ENCODE measurements at places on chromosomes 2 and 18.
A peak's percentile ranks its signal among the peaks of the same experiment; 100 is the strongest.

GRCh38 chr18:49101236-49101635 is 150.5 kb upstream of the SMAD7 start:
- no peak for DNase-seq

DNA sequence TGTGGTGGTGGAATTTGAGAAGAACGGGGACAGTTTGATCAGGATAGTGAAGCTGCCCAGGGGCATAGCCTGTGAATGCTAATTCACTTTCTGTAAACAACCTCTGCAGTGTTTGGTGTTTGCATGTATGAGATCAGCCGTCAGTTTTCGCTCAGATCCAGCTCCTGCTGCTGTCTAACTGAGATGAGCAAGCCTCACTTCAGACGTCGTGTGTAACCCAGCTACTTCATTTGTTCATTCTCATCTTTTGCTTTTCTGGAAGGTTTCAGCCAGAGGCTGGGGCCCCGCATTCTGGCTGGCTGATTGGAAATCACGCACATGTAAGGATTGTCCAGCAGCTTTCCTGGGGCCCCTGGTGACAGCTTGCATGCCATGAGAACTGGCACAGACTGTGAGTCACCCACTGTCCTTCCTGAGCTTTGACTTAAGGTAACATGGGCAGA is 48.9 kb downstream of the LDLRAD4 start:
- no peak for DNase-seq

DNA sequence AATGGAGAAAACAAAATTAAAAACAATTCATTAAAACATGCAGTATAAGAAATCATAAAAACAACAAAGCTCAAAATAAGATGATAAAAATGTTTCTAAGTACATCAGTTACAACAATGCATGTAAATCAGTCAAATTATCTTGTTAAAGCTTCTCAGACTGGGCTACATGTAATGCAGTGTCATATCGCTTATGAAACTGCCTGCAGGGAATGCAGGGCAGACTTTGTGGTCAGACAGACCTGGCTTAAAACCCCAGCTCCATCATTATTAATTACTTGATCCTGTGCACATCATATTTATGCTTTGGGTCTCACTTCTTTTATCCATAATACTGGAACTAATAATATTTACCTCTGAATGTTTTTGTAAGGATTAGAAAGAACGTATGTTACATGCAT is 74.6 kb downstream of the PID1 start:
- no peak for DNase-seq

DNA sequence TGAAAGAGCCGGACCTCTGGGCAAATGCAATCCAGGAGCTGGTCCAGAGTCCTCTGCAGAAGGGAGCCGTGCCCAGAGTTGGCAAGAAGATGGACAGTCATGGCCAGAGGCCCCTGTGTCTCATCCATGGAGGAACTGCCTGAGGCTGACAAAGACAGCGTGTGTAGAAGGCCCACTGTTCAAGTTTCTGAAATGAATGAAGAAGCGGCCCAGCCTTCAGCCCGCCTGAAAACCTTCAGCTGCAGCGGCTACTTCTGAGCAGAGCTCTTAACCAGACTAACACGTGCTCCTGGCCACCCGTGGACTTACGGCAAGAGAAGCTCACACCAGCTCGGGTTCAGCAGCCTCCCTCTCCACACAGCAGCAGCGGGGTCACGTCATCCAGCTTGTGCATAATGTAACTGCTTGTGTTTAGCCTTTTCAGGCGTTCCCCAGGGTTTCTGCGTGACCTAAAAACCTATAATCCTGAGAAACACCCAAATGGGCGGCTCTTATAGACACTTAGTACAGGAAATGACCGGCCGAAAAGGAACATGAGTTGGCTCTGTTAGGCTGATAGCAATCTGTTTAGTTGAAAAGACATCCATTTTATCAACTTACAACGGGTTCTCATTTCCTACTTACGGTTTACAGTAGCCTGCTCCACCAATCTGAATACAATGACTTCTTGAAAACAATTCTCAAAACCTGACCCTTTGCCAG is at the start of gene FAM124B:
Gene FAM124B, minus strand, starts transcription at position 467 of the 702 bp plus-strand sequence. Its CDS starts 339 bp downstream, at position 128.
- peak; percentile 14 for DNase-seq

DNA sequence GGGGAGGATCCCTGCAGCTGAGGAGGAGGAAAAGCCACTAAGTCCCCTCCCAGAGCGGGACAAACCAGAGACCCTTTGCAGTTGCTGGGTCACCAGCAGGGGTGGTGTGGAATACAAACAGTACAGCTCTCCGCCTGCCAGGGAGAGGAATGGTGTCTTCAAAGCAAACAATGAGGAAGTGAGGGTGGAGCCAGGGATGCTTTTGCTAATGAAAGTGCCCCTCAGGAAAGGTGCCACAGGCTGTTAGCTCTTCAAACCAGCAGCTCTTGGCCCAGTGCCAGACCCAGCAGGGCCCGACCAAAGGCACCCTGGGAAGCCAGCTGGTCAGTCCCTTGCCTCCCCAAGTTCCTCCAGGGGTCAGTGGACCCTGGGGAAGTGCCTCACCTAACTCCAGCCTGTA is 102.8 kb downstream of the HIBCH start:
- DNase-seq, result no peak

DNA sequence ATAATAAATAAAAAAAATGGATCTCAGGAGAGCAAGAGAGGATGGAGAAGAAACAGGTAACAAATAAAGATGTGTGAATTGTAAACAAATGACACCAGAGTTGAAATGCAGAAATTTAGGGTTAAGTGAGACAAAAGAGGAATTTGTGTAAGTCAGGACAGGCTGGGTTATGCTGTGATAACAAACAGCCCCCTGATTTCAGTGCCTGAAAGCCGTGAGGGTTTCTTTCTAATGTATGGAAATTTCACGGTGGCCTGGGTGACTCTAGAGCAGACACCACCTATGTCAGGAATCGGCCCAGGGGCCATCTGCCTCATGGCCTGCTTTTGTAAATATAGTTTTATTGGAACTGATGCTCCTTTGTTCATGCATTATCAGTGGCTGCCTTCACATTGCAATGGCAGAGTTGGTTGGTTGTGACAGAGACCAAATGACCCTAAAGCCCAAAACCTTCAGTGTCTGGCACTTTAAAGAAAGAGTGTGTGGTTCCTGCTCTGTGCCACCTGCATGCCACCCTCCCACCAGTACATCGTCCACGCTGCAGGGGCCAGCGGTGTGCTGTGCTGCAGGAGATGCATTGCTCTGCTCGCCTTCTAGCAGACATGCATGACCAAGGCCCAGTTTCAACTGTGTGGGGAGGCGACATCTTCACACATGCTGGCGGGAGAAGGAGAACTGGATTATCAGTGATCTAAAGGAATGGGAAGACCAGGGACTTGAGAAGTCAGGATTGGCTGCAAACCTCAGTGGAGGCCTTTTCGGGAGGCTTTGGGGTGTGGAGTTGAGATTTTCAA is 221.2 kb upstream of the APCDD1 start:
- no peak for DNase-seq

GRCh38 chr2:60899892-60900249 is 18.5 kb downstream of the REL start:
- no peak for DNase-seq

- no peak for DNase-seq
These were observed 29.8 kb upstream of the MAL start for GRCh38 chr2:94995553-94996304.

Measured in activated T-cell treated with anti-CD3 and anti-CD28 coated beads for 24 hours (primary cell).